ENCODE measurements at places on chromosomes 7 and 10. TPM values are rescaled to one million over a fixed set of nuclear protein-coding genes. Genes with fewer than 3 reads are reported as not detected.
A peak's percentile ranks its signal among the peaks of the same experiment; 100 is the strongest.

SLC26A4 gene
- total RNA-seq: 0.65 TPM

ENKUR gene
- total RNA-seq: not detected

TRIL gene
- 15.1 TPM for total RNA-seq

RINT1 gene
- 12.7 TPM for total RNA-seq

AKR1D1 gene
- not detected for total RNA-seq

TCF7L2 gene
- 28.1 TPM for total RNA-seq

SYT15 gene
- total RNA-seq: 9.6 TPM

ACTR3C gene
- 5.4 TPM for total RNA-seq

ACSM6 gene
- total RNA-seq: not detected

FRMPD2 gene
- total RNA-seq: not detected

SLC26A3 gene
- 1.0 TPM for total RNA-seq

GRCh38 chr10:77636967-77637531 is 559 bp downstream of the KCNMA1 start:
- DNase-seq: no peak

DNA sequence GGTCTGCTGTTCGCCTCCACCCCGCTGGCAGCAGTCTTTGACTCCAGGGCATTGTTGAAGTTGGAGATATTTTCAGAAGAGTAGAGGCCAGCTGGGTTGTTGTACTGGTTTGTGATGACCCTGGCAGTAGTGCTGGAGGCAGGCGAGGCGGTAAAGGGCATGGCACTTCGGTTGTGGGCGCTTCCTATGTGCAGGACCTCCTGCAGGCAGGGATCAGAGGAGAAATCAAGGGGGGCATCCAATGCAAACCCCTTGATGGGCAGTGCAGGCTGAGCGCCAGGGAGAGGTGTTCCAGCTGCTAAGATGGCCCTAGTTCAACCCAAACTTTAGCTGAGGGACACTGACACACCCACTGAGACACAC is 27.0 kb downstream of the PDLIM1 start:
- no peak for DNase-seq

- no peak for DNase-seq
These were observed 171.2 kb downstream of the ZNF365 start for GRCh38 chr10:62545160-62546066.

GRCh38 chr7:26216049-26216448 is 14.5 kb downstream of the CBX3 start:
- DNase-seq: no peak

DNA sequence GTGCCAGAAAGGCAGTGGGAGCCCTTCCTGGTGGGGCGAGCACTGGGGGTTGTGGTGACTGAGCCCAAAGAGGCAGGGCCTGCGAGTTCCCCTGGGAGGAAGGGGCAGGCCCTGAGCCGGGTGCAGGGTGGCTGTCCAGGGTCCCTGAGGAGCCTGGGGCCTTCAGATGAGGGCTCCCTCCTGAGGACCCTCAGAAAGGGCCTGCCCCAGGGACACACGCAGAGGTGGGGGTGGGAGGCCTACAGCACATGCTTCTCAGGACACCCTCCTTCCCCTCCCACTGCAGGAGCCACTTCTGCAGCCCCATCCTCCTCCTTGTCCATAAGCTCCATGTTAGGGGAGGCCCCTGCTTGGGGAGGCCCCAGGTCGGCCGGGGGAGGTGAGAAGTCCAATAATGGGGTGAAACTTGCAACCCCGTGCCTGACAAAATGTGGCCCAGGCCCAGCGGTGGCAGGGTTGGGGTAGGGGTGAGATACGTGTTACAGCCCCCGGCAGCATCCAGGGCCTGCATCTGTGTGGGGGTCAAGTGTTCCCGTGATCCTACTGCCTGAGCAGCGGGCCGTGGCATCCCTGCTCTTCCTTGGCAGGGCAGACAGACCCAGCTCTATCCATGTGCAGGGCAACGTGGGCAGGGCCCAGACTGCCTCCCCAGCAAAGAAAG is 31.8 kb upstream of the RET start:
- peak; percentile 10 for DNase-seq

DNA sequence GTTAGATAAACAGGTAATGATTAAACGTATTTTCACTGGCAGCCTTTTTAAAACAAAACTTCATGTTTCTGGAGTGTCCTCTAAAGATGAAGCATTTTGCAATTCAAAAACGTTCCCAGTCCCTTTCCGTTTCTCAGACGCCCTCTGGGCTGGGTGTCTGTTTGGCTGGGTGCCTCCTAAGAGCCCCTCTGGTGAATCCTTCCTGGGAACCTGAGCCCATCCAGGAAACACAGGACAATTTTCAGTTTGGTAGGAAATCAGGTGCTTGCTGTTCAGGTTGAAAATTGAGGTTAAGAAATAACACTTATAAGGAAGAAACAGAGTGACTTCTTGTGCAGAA is 76.7 kb downstream of the CHN2 start:
- DNase-seq: no peak

- no peak for DNase-seq
These were observed 79.8 kb downstream of the ARHGAP22 start for GRCh38 chr10:48525113-48525512.

DNA sequence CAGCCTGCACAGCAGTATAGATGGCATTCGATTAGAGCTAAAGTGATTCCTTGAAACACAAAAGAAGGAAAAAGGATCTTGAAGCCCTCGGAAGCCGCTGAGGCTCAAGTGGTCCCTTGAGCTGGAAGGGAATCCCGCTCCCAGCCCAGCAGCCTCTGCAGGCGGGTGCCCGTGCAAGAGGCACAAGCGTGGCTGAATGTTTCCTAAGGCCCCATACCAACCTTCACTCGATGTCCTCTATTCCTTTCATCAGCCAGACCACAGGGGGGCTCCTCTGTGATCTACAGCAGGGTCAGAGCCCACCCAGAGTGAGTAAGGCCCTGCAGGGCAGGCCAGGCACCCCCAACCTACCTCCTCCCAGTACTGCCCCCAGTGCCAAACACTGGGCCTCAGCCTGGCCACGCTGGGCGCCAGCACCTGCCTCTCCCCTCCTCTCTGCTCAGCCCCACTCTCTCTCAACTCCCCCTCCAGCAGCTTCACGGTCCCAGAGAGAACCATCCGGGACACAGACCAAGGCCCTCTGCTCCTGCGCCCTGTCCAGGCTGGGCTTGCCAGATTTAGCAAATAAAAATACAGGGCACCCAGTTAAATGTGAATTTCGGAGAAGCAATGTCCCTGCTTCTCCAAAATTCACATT is 30.5 kb downstream of the EBF3 start:
- no peak for DNase-seq

- no peak for DNase-seq
These were observed 219.2 kb downstream of the PTPRN2 start for GRCh38 chr7:158368449-158368848.

- DNase-seq: no peak
These were observed 367.2 kb upstream of the ZNF32 start for GRCh38 chr10:44015702-44016500.

DNA sequence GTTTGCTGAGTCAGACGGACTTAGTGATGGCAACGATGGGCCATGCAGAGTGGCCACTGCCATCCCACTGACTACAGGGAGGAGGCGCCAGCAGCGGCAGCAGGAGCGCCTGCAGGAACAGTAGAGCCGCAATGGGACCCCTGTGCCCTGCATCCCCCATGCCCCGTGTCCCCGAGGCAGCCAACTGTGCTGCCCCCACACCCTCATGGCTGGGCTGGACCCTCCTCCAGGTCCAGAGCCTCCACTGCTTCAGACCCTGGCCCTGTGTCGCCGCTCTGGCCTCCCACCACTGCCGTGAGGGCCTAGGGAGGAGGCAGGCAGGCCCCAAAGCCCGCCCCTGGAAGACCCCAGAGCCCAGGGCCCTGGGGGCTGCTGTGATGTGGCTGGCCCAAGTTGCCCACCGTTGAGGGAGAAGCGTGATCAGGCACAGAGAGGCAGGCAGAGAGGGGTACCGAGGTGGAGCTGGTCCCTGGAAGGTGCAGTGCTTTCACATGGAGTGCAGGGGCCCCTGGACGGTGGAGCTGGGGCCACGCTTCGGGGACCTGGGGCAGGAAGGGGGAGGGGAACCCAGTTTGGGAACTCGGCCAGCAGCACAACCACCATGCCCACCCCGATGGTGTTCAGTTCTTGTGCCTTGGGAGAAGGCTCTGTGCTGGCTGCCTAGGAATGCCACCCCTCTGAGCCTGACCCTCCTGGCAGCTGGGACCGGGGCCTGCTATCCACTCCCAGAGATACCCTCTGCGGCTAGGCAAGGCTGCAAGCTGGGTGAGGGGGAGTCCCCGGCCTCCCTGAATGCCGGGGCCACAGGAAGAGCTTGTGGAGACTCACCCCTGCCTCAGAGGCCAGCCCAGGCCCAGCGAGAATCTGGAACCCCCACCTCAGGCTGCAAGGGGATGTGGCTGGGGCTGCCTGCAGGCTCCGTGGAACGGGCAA is 32.6 kb downstream of the DKK1 start:
- DNase-seq: no peak

GRCh38 chr10:88526501-88527105 is 56.5 kb downstream of the RNLS start:
- DNase-seq: no peak

- DNase-seq: no peak
These were observed 10.9 kb upstream of the PAX2 start for GRCh38 chr10:100734295-100735086.

DNA sequence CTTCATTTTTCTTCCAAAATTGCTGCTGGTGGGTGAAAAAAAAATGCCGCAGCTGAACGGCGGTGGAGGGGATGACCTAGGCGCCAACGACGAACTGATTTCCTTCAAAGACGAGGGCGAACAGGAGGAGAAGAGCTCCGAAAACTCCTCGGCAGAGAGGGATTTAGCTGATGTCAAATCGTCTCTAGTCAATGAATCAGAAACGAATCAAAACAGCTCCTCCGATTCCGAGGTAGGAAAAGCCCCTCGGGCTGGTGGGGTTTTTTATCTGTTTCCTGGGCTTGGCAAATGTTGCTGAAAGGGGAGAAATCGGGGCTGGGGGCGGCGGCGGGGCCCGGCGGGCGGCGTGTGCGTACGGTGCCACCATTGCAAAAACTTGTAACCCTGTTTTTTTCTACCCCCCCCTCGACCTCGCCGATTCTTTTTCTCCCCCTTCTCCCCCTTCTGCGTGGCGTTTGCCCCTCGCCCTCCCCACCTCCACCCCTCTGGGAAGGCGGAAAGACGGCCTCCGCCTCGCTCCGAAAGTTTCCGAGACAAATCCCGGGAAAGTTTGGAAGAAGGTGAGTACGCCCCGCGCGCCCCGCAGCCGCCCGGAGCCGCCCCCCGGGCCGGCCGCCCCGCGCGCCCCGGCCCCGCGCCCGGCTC is 789 bp downstream of the TCF7L2 start:
- DNase-seq: no peak

- no peak for DNase-seq
These were observed 11.2 kb upstream of the ARPC1A start for GRCh38 chr7:99314504-99314903.

GRCh38 chr10:95431900-95432342 is 129.2 kb downstream of the SORBS1 start:
- DNase-seq: no peak

- no peak for DNase-seq
These were observed 153.4 kb upstream of the NPY start for GRCh38 chr7:24130631-24131030.

GRCh38 chr10:36788152-36788551 is 337.2 kb upstream of the ANKRD30A start:
- no peak for DNase-seq

- DNase-seq: no peak
These were observed 23.9 kb upstream of the CYCS start for GRCh38 chr7:25148772-25149575.

DNA sequence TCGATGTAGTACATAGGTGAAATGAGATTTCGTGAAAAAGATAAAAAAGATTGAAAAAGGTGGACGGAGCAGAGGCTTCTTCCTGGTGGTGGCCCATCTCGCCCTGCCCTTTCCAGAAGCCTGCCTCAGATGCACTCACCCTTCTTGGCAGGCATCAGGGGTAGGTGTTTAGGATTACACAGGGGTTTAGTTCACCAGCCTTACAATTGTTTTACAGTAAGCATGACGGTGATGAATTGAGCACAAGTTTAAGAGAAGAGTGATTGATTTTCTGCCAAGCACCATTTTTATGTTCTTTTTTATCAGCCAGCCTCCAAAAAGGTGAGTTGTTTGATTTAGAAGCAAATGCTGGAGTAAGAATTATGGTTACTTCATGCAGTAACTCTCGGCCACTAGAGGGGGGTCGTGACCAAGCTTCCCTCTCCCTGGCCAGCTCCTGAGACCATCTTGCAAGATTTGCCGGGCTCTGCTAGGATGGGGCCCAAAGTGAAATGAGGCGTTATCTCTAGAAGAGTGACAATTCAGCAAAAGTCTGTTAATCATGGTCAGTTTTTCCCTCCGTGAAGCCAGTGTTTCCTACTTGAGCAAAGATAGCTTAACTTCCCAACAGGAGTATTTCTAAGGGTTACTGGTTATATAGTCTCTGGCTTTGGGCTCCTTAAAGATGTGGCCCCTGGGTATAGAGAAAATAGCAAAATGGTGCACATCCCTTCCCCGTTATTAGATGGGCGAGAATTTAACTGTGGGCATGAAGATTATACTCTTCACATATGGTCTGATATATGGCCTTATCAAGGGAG is 228.8 kb downstream of the BMPER start:
- peak; percentile 51 for DNase-seq

- DNase-seq: no peak
These were observed 67.7 kb upstream of the AQP1 start for GRCh38 chr7:30843741-30844482.

DNA sequence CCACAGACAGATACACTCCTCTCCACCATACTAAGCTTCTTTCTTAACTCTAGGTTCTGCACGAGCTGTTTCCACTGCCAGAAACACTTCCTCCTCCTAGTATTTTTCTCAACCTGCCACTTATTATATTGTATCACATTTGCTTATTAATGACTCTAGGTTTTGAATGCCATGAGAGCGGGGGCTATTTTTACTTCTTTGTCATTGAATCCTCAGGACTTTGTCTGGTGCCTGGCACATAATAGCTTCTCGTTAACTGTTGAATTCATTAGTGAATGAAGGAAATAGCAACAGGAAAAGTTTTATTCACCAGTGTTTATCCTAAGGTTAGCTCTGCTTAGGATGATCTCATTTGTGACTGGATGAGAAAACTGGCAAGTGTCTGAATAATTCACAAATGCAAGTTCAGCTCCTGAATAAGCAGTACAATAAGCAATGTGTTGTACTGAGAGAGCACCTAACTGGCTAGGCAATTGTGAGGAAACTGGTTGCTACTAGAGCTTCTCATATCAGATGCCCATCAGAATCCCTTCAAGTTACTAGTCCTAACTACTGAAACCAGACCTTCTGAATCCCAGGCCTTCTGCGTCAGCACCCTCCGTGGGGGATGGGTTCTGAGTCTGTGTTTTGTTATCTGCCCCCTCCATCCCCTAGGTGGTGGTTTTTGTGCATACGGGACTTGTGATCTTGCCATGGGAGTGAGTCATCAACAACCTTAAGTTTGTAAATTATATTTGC is 92.7 kb downstream of the LSMEM1 start:
- DNase-seq: no peak

DNA sequence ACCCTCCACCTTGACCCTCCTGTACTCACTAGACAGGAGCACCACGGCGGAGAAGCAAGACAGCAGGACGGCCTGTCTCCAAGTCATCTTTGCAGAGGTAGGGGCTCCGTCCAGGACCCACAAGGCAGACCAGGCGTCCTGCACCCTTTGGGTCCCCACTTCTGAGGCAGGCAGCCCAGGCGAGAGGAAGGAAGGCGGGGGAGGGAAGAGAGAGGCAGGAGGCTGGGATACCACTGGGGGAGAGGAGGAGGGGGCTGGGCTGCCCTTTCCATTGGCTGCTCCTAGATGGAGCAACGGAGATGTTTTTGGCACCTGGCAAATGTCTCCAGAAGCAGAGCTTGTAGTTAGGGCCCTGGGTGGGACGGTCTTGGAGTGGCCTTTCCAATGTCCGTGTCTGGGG is at the start of gene UCMA:
Gene UCMA, minus strand, starts transcription at position 203 of the 400 bp plus-strand sequence. Its CDS starts 116 bp downstream, at position 87.
- no peak for DNase-seq

- no peak for DNase-seq
These were observed 24.3 kb upstream of the DNA2 start for GRCh38 chr10:68496072-68496471.

- DNase-seq: no peak
These were observed 111.8 kb downstream of the WDR11 start for GRCh38 chr10:120962756-120963593.
